Cerebellar nuclear complex (tissue), 1 donor: ENCODE measurements at places on chromosomes 7 and 10.

DNA sequence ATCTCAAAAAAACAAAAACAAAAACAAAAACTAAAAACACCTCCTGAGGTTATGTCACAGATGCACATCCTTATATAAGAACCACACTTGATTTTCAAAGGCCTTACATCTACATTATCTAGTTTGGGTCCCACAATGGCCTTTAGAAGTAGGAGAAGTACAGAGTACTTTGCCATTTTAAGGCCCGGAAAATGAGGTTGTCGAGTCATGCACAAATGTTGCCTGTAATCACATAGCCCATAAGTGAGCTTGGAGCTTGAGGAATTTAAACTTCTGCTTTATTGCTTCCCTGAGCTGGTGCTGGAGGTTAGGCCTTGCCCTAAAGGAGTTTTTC lies 9.7 kb upstream of the MKRN1 start:
- DNase-seq: no peak

GRCh38 chr7:131665021-131665420 lies 108.6 kb upstream of the PODXL start:
- DNase-seq: no peak

- DNase-seq: no peak
These were observed 394.3 kb upstream of the PODXL start for GRCh38 chr7:131950758-131951157.

DNA sequence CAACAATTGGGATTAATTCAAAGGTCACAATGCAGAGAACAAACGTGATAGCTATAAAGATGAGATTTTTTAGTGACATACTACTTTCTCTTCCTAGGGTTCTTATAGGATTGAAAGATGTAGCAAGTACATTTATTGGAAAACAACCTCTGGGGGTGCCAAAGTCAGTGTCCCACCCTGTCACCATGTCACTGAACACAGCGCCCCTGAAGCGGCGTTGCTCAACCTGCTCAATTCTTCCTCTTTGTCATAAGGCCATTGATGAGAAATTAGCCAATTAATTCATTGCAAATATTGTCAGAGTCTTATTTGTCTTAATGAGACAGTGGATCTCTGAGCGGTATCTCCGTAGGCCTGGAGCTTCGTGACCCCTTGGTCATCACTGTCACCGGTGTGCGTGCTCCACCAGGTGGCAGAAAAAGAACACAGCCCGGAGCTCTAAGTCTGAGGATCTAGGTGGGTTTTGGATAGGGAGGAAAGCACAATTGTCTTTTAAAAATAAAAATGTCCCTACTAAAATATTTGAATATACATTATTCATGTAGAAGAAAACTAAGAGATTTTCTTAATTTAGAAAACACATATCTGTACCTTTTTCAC lies 362.6 kb downstream of the PAXIP1 start:
- DNase-seq: no peak

GRCh38 chr7:143884969-143885559 lies 16.9 kb downstream of the TCAF1 start:
- no peak for DNase-seq

DNA sequence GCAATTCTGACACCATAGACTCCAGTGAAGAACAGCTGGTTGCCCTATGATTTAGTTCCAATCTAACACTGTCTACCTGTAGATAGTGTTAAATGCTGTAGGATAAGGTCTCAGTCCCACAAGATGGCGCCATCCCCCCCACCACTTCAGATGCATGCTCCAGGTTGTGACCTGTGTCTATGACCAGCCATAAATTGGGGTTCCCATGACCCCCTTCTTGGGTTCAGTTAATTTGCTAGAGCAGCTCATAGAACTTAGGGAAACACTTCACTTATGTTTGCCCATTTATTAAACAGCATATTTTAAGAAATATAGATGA lies 13.1 kb downstream of the CCSER2 start:
- no peak for DNase-seq

GRCh38 chr7:77242068-77242467 lies 42.4 kb upstream of the FGL2 start:
- DNase-seq: no peak

DNA sequence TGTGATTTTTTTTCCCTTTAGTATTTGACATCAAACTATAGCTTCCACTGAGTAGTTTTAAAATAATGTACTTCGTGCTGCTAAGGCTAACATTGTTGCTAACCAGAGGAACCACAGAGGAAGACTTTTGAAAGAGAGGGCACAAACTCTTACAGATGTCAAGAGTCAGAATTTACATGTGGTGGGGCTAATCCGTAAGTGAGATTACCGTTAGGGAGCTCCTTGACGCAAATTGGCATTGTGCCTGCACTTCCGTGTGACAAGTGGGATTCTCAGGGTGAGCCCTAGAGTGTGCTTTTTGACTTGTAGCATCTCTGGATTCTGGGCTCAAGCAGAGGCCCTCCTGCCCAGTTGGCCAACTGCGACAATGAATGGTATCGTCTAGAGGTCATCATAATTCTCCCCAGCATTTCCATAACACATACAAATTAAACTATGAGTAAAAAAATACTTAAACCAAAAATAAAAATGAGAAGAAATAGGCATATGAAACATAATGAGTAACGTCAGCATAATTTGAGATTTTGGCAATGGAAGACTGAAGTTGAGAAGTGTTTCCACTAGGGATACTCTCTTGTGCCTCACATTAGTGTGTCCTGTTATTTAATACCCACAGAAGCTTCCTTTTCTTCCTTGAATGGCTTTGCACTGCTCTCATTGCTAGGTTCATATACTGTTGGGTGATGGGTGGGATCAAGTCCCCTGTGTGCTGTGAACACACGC lies 164.0 kb downstream of the SDK1 start:
- DNase-seq: no peak

GRCh38 chr7:52648872-52649271 lies 386.6 kb upstream of the POM121L12 start:
- DNase-seq: no peak

GRCh38 chr7:16203065-16203464 lies 218.3 kb downstream of the CRPPA start:
- no peak for DNase-seq

DNA sequence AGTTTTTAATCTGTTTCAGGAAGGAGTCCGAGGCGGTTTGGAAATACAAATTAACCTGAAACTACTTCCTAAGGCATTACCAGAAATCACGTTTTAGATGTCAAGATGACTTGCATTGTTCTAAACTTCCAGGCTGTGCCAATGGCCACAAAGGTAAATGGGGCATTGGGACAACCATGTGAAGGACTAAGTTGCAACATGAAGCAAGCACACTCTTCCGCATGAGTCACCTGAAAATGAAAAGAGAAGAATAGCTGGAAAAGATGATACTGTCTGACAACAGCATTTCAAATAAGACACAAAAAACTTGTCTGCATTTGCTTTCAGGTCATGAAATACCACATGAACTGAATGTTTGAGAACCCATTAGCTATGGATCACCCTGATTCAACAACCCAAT lies 262.1 kb downstream of the AHR start:
- DNase-seq: no peak

DNA sequence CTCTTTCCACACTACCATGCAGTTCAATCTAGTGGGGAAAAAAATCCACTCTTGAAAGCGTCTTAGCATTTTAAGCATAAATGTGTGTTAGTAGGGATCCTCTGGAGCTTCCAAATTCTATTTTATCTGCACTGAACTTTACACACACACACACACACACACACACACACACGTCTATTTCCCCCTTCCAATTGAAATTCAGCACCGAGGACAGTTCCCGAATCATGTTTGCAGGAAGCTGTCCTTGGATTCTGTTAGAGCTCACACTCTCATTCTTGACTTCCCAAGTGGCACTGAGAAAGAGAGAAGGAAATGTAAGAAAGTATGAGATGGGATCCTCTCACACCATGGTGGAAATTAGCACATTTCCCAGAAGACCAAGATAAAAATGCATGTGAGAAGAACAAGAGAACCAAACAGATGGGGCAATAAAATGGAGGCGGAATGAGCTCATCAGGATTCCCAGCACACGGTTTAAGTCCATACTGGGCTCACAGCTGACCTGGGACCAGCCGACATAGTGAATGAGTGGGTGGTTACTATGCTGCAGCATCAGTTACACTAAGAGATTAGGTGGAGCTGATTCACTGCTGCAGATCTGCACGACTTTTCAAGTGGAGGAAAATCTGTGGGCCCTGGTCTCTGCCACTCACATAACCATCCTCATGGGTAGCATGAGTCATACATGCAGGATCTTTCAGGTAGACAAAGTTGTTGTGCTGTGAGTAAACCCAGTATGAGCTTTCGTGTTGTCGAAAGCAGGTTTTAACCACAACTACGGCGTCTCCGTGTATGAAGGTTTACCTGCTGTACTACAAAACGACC lies 3.3 kb upstream of the NPTX2 start:
- DNase-seq: no peak

DNA sequence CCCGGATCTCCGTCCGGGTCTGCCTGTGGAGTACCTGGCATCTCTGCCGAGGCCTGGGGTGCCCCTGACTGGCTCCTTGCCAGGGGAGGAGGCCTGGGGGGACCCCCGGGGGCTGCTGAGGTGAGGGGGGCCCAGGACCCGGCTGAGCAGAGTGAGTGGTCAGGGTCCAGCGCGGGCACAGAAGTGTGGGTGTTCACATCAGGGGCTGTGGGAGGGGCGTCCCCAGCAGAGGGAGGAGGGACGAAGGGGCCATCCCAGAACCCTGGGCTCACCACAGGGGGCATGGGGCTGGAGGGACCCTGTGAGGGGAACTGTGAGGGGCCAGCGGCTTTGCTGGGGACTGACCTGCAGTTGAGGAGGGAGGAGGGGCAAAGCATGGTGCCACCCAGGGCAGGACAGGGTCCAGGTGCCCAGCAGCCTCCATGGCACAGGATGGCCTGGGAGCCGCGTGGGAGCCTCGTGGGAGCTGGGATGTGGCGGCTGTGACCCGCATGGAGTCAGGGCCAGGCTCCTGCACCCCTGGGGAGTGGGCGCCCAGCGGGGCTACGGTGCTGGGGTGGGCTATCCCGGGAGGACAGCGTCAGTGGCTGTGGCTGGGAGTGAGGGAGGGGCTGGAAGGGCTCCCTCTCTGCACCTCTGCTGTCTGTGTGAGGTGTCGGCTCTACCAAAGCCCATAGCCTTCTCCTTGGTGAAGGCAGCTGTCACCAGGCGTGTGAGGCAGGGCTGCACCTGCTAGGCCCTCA lies 91.2 kb downstream of the DNAJB6 start:
- no peak for DNase-seq

DNA sequence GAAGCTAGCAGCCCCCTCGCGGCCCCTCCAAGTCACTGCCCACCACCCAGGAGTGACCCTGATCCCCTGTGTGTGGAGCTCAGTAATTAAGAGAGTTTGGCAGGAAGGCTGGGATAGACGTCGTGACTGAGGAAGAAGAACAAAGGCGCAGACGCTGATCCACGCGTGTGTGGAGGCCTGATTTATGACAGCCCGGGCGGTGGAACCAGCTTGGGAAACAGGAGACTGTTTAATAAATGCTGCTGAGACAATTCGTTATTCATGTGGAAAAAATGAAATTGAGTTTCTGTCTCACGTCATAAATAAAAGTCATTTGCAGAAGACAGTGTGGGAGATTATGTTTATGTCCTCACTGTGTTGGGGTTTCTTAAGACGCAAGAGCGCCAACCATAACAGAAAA lies 130.8 kb downstream of the ELFN1 start:
- no peak for DNase-seq

DNA sequence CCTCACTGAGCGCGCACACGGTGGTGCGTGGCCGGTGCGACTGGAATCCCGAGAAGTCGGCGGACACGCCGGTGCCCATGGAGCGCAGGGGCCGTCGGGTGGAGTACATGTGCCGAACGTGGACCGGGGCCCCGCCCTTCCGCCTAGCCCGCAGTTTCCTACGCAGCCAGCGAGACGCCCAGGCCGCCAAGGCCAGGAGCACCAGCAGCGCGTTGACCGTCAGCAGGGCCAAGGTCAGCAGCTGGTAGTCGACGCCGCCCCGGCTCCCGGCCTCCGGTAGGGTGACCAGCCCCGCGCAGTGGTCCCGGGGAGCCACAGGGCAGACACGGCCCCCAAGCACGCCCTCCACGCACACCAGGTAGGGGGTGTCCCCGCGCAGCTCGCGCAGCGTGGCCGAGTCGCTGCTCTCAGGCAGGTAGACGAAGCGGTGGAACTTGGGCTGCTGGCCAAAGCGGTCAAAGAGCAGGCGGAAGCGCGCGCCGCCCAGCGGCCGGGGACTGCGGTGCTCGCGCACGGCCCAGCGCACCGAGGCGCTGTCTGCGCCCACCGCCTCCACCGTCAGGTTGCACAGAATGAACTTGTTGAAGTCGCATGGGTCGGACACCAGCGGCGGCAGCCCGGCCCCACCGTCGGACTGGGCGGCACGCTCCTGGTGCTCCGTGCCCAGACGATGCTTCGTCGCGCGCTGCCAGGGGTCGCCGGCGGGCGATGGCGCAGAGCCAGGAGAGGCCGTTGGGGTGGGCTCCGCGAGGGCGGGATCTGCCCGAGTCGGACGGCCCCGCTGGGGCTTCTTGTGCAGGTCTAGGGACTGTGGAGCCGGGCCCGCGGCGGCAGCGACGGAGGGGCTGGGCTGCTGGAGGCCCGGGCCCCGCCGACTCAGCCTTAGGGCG lies 2.2 kb downstream of the TRIL start:
- no peak for DNase-seq

GRCh38 chr7:50618281-50618680 lies 53.1 kb upstream of the DDC start:
- DNase-seq: no peak

DNA sequence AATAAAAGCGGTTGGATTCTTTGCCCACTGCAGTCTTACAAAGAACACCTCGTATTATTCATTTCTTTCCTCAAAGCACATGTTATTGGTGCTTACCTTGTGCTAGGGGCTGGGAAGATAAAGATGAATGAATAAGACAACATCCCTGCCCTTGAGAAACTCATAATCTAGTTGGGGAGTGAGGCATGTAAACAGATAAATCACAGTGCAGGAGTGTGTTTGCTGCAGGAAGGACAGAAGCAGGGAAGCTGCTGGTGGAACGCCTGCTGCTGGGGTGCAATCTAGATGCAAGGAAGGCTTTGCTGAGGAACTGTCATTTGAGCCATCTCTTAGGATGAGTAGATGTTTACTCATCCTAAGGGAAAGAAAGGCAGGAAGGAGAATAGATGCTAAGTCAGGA lies 135.6 kb downstream of the TMEM178B start:
- no peak for DNase-seq

DNA sequence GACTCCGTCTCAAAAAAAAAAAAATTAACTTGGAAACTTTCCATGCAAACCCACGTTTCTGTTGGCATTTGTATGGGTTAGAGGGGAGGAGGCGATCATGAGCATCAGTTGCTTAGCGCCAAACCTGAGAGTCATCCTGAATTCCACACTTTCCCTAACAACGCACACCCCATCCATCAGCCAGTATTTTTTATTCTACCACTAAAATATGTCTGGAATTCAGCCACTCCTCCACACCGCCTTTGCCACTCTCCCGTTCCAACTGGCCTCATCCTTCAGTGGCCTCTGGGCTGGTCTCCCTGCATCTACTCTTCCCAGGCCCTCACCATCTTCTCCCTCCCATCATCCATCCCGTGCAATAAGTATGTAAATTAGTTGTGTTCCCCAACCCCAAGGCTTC lies 4.7 kb upstream of the LMBR1 start:
- DNase-seq: no peak

DNA sequence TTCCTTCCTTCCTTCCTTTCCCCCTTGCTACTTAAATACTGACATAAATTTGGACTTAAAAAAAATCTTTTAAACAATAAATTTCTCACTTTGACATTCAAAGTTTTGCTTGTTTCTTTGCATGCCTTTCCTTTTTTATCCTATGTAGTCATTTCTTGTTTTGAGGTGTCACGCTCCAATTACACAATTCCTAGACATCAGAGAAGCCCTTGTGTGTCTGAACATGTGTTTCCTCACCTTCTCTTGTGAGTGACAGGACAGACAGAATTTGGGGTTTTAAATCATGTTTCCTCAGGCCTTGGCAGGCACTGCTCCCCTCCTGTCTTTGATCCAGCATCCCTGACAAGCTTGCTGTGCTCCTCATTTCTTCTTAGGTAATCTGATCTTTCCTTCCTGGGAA lies 91.3 kb downstream of the CYTH3 start:
- no peak for DNase-seq
